Activated CD4-positive, alpha-beta T cell treated with anti-CD3 and anti-CD28 coated beads for 24 hours (primary cell): ENCODE measurements at places on chromosomes 7 and 10.

DNA sequence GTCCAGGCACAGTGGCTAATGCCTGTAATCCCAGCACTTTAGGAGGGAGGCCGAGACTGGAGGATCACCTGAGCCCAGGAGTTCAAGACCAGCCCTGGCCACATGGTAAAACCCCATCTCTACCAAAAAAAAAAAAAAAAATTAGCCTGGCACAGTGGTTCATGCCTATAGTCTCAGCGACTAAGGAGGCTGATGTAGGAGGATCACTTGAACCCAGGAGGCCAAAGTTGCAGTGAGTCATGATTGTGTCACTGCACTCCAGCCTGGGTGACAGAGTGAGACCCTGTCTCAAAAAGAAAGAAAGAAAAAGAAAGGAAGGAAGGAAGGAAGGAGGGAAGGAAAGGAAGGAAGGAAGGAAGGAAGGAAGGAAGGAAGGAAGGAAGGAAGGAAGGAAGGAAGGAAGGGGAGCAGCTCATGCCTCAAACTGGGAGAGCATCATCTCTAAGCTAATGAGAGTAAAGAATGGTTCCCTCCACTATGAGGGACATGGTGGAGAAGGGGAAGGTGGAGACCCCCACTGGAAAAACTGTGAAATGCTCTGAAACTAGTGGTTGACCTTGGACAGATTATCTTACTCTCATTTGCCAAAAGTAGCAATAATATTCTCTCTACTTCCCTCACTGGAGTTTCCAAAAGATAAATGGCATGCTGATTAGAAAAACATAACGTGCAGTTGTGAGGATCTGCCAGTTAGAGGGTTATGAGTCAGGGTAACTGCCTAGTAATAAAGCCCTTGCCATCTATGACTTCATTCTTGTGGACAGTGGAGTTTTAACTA lies 16.8 kb downstream of the GIMAP5 start:
- DNase-seq, result no peak

DNA sequence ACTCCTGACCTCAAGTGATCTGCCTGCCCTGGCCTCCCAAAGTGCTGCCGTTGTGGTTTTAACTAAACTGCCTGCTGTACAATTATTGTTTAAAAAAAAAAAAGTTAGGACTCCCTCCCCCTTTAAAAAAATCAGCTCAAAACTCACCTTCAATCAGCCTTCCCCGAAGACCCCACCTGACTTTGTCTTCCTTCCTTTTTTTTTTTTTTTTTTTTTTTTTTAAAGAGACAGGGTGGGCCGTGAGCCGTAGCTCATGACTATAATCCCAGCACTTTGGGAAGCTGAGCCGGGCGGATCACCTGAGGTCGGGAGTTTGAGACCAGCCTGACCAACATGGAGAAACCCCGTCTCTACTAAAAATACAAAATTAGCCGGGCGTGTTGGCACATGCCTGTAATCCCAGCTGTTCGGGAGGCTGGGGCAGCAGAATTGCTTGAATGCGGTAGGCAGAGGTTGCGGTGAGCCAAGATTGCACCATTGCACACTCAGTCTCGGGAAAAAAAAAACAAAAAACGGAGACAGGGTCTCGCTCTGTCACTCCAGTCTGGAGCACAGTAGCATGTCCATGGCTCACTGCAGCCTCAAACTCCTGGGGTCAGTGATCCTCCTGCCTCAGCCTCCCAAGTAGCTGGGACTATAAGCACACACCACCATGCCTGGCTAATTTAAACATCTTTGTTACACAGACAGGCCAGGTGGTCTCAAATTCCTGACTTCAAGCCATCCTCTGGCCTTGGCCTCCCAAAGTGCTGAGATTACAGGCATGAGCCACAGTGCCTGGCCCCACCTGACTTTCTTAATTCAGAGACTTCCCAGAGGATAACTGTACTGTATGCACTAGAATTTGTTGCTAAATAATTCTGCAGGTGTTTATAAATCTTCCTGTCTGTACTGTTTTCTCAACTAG lies 3.2 kb downstream of the FIS1 start:
- DNase-seq, result no peak

DNA sequence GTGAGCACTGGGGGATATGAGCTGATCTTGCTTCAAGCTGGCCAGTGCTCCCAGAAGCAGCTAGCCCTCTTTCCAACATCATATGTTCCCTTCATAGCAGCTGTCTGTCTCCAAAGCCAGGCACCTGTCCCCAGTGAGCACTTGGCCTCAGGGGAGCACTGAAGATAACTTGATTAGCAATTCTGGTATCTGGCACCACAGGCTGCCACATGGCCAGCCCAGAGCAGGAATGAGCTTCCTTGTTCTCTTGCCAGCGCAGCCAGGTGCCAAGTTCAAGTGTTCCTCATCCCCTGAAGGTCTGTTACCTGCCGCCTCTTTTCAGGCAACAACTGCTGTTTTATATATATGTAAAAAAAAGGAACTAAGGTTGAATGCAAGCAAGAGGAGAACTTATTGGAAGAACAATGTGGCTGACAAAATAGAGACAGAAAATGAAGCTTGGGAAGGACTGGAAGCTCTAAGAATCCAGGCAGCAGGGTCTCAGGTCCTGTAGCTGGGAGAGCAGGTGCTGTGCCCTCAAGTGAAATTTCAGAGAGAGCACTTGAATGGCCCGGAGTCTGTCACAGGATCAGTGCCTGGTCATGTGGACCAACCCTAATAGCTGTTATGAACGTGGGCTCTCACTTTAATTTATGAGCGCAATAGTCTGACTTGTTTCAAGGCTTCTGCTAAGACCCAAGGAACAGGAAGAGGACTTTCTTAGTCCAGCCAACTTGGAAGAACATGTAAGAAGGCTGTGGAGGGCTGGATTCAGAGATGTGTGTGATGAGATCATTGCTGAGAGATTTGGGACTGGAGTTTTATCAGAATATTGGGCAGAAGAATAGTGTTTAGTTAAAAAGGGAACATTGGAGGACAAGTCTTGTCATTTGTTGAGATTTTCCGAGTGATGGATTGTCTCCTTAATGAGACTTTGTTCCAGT lies 267.2 kb downstream of the GLRX3 start:
- DNase-seq, result no peak

DNA sequence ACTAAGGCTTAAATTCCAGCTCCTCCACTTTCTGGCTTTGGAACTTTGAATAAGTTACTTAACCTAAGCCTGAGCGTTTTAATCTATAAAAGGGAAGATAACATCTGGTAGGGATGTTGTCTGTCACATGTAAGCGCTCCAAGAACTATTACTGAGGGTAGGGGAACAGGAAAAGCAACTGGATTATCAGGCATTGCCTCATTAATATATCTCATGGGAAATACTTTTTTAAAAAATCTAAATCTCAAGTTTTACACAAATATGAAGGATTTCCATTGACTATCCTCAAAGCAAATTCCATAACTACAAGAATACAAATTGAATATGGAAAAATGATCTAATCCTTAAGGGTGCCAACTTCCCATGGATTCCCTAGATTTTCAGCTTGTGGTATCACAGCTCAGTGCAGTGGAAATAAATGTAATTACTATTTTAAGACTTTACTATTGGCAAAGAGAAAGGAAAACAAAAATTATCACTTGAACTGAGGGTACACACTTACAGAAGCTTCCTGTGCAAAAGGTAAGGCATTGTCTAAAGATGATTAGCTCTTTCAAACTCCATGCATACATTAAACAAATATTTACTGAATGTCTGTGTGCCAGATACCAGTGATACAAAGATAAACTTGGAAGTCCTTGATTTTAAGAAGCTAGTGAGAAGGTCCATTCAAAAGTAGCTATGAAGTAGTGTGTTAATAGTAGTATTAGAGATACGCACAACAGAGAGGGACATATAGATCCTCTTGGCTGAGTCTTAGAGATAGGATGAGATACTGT lies 38.4 kb downstream of the NT5C2 start:
- DNase-seq, result no peak

DNA sequence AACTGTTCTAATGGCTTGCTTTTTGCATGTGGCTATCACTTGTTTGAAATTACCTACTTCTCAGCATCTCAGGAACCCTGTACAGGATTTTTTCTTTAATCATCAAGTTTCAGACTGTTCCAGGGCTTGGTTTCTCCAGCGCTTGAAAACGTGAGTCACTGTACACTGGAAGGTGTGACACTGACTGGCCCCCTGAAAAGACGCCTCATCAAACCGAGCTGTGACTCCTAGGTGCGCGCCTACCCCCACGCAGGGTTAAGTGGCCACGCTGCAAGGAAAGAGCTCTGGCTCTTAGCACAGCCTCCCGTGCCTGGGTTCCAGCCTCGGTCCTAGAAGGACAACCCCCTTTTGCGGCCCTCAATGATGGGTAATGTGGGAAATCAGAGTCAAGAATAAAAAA lies 81.0 kb downstream of the EBF3 start:
- DNase-seq, result no peak

DNA sequence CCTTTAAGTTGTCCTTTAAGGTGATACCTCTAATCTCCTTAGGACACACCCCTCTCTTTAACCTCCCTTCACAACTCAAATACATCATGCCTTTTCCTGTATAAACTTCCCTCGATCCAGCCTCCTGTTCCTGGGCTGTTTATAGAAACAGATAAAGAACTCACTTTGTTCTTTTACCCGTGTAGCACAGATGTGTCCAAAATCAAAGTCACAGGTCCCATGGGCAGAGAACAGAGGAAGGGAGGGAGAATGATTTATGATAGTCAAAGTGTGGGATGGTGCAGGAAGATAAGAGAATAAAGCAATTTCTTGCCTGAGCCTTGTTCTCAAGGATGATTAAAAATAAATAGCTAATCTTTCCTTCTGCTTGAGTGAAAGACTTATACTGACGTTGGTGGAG lies 50.3 kb upstream of the CABCOCO1 start:
- no peak for DNase-seq

DNA sequence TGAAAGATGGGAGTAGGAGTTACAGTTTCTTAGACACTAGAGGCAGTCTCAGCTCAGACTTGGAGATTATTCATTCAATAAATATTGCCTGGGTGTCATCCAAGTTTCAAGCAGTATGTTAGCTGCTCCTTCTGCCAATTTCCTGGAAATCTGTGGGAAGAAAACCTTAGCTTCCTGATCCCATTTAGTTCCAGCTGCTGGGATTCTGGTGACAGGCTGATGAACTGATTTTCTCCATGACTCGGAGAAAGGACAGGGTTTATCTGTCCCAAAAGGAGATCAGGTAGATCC lies 95.8 kb downstream of the CLEC2L start:
- no peak for DNase-seq

GRCh38 chr7:70392877-70393435 lies 739.0 kb upstream of the GALNT17 start:
- DNase-seq, result no peak

- DNase-seq, result no peak
Measured at GRCh38 chr10:126561294-126561920, 109.1 kb downstream of the C10orf90 start.

- peak; percentile 57 for DNase-seq
Measured at GRCh38 chr7:44637788-44638594, 31.6 kb downstream of the OGDH start.

GRCh38 chr7:44281811-44282600 lies 43.4 kb downstream of the CAMK2B start:
- no peak for DNase-seq

DNA sequence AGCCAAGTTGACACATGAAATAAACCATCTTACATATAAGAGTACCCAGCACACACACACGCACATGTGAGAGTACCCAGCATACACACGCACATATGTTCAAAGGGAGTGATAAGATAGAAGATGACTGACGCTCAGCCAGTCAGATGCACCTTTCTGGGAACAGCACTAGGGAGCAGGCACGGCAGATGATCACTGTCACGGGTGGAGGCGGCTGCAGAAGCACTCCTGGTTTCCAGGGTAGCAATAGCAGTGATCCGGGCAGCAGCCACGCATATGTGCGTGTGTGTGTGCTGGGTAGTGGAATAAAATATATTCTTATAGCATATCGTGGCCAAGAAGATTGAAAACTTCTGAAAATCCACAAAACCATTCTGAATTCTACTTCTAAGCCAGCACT lies 85.8 kb upstream of the NAMPT start:
- DNase-seq, result no peak

GRCh38 chr10:70928140-70928539 lies 39.8 kb upstream of the PCBD1 start:
- no peak for DNase-seq

- DNase-seq, result no peak
Measured at GRCh38 chr10:71729161-71729636, 9.6 kb upstream of the C10orf105 start.

- DNase-seq, result no peak
Measured at GRCh38 chr7:19520392-19520791, 188.4 kb downstream of the POLR1F start.

- no peak for DNase-seq
Measured at GRCh38 chr7:69426705-69427104, 171.6 kb upstream of the AUTS2 start.

GRCh38 chr7:150847536-150847935 lies 4.8 kb upstream of the AOC1 start:
- no peak for DNase-seq

DNA sequence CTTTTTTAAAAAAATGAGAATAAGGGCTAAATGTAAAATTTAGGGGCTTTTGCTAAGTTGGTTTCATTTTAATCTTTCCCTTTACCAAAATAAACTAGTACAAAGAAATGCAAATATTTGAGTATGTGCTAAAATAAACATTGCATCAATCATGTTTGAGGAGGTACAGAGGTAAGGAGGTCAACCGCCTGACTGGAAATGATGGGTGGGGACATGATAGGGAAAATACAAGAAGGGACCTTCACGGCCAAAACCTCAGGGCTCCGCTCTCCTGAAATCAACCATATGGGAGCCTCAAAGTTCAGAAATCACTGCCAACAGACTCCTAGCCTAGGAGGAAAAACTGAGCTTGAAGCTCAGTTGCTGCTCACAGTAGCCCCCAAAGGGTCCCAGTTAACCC lies 207.6 kb downstream of the AHR start:
- DNase-seq, result no peak

DNA sequence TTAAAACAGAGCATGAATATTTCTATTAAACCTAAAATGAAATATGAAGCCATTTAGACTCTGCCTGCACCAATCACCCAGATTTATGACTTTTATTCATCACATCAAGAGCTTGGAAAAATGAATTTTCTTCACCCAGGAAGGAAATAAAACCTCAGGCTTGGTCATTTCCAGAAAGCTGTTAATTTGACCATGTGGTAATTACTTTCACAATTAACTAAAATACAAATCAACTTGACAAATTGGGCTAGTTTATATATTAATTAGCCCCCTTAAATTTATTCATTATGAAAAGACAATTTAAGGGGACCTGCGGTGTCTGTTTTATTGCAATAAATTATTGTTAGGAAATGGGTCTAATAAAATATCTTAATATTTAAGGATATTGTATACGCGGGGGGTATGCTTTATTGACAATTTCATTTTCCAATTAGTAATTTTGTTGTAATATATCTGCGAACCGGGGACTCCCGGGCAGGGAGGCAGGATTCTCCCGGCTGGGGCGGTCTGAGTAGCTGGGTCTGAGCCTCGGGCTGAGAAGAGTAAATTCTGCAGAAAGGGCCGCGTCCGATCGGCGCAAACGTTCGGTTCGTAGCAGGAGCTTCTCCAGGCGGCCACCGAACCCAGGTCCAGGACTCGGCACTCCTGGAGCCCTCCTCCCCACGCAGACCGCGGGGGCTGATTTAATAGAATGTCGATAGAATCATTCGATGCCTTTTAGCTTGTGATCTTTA lies 9.4 kb upstream of the MNX1 start:
- no peak for DNase-seq
